Lung microvascular endothelial cell (primary cell): ENCODE measurements at places on chromosomes 1 and 21. TPM values are rescaled to one million over a fixed set of nuclear protein-coding genes. Genes with fewer than 3 reads are reported as not detected.

OSCP1 gene
- 4.2 and 5.2 TPM in 2 replicates for total RNA-seq

ZNF697 gene
- total RNA-seq, result 13.1 and 18.8 TPM in 2 replicates

CD48 gene
- not detected in 2 replicates for total RNA-seq

MIGA1 gene
- total RNA-seq, result 8.1 and 20.8 TPM in 2 replicates

RPE65 gene
- total RNA-seq, result not detected in 2 replicates

PRAMEF2 gene
- not detected in 2 replicates for total RNA-seq
